ENCODE measurements at places on chromosomes 7 and 10.

- no peak for DNase-seq
Observed at GRCh38 chr7:33711231-33712019, 193.9 kb upstream of the BMPER start.

- no peak for DNase-seq
Observed at GRCh38 chr7:56287429-56288138, 171.4 kb upstream of the NUPR2 start.

GRCh38 chr7:73727952-73728351 lies 8.5 kb upstream of the STX1A start:
- no peak for DNase-seq

DNA sequence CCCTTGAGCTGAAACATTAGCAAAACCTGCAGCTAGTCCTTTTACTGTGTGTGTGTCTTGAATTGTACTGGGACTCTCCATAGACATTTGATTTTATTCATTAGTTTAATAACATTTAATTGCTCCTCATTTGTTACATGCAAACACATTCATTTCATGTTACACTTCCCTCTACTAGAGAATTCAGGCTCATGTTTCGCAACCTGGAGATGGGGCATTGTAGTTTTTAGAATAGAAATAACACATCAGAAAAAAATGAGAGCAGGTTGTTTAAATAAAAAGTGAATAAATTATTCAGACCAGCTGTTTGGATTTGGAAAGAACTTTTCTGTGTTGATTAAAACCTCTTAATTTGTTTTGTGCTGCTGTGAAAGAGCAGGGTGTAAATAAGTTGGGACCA lies 243.9 kb downstream of the ETV1 start:
- DNase-seq = no peak

DNA sequence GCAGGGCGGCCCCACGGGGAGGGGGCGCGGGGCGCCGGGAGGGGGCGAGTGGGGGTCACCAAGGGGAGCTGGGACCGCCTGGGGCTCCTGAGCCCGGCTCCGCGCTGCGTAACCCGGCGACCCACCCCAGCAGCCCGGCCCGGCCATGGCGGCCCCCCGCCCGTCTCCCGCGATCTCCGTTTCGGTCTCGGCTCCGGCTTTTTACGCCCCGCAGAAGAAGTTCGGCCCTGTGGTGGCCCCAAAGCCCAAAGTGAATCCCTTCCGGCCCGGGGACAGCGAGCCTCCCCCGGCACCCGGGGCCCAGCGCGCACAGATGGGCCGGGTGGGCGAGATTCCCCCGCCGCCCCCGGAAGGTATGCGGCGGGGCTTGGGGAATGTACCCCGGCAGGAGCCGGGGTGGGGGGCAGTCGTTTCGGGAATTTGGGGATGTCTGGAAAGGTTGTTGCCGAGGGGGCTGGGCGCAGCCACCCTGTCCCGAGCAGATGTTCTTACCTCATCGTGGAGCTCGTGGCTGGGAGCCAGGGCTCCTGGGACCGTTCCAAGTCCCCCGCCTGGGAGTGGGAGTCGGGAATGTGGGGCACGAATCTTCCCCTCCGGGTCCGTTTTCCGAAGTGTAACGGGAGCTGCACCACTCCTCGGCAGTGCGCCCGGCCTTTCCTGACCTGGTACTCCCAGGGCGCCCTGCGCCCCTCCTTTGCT lies 431 bp downstream of the ZYX start:
- DNase-seq = no peak

- DNase-seq = no peak
Observed at GRCh38 chr7:108623220-108623619, 53.5 kb downstream of the DNAJB9 start.

DNA sequence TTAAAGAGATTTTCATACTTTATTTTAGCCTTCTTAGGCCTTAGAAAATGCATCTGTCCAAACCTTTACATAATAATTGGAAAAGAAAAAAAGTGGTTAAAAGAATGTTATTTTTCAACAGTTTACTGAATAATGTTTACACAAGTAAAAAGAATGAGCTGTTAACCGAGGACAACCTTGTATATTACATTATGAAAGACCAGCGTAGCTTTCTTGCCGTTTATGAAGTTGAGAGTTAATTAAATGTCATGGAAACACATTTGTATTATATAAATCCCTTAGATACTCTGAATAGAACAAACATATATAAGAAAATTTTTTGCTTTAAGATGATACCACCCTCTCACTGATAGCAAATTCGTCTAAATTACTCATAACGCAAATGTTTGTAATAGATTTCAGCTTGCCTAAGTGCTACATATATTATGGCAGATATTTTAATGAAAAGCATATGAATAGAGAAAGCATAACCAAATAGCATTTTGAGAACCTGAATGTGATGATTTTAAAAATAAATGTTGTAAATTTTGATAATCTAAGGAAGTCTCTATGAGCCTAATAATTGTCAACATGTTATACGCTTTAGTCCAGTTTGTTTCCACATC lies 9.1 kb downstream of the CACNB2 start:
- no peak for DNase-seq

DNA sequence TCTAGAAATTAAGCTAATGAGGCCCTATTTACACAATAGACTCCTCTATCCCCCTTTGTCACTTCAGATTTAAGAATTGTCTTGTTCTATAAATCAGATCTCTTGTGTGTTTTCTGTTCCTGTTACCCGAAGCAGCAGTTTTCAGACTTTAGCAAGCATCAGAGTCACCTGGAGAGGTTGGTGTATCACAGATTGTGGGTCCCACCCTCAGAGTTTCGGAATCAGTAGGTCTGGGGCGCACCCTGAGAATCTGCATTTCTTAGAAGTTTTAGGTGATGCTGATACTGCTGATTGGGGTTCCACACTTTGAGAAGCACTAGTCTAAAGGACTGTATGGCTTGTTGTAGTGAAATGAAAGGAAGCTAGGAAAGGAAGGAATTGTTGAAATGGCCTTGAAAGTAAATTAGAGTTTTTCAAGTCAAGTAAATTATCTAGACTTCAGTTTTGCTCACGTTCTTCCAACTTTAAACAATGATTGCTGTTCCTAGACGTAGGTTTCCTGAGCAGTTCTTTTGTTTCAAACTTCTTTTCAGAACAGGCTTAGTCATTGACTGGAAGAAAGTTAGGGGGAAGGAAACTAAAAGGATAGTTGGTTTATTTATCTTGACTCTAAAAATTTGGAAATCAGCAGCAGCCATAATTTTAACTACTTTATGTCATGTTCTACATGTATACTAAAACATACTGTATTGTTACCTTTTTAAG lies 15.7 kb downstream of the BPGM start:
- no peak for DNase-seq

DNA sequence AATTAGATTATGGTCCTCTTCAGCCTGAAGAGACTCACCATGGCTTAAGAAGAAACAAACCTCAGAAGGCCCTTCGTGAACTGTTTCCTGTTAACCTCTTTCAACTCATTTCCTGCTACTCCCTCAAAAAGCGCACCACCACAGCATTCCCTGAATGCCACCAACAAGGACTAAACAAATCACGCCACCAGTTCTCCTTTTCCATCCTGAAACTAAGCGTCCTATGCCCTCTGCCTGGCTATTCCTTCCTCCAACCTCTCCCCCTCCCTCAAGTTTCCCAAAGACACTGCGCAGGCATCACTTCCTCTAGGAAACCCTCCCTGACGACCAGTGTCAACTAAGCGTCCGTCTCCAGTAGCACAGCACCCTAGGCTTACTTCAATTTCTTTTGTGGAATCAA lies 12.0 kb downstream of the YWHAG start:
- DNase-seq = no peak

GRCh38 chr10:89001024-89001728 lies 10.6 kb downstream of the FAS start:
- no peak for DNase-seq

DNA sequence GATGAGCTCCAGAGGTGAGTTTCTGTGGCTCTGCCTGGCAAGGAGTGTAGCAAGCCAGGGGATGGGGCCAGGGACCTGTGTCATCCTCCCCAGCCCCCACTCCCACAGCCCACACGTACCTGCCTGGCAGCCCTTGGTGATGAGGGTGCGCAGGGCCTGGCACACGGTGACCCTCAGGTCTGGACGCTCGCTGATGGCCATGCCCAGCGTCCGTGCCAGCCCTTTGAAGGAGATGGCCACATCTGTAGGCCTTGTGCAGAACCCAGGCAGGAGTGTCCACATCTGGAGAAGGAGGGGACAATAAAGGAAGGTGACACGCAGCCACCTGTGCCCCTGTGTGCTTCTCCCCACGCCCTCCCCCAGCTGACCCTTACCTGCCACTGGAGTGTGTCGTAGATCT lies 27.7 kb downstream of the RRP12 start:
- no peak for DNase-seq

GRCh38 chr10:33193057-33193700 lies 141.3 kb downstream of the NRP1 start:
- DNase-seq = peak; percentile 54

GRCh38 chr10:114220281-114220680 lies 18.8 kb upstream of the VWA2 start:
- DNase-seq = no peak

DNA sequence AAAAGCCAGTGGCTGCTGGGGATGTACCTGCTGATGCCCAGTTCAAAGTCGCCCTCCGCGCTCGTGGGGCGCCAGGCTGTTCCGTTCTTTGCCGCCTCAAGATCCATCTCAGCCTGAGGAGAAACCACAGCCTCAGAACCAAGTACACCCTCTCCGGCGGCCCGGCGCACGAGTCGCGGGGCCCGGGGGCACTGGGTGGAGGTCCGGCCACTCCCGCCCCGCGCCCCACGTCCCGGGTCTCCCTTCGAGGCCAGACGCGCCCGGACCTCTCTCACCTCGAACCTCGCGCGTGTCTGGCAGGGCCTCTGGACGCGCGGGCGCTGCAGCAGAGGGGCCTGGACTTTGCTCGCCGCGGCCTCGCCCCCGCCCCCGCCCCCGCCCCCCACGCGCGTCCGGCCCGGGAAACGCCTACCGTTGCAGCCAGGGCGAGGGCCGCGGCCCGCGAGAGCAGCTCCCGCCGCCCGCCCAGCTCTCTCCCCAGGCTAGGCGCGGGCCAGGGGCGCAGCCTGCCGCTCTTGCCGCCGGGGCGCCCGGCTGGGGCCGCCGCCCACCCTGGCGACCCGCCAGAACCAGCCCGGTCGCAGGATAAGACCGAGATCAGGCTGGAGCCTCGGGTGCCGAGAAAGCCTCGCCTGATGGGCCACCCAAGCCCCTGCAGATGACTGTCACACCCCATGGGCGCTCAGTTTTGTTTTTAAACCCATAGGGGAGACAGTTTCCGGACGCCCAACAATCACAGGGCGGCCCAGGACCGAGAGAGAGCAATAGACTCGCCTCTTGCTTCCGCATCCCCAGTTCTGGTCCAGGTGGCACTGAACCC lies at the start of gene ABCB4:
ABCB4 (minus strand) TSS at position 322 of the 820 bp plus-strand sequence; CDS start at position 107, 215 bp downstream.
- DNase-seq = no peak

DNA sequence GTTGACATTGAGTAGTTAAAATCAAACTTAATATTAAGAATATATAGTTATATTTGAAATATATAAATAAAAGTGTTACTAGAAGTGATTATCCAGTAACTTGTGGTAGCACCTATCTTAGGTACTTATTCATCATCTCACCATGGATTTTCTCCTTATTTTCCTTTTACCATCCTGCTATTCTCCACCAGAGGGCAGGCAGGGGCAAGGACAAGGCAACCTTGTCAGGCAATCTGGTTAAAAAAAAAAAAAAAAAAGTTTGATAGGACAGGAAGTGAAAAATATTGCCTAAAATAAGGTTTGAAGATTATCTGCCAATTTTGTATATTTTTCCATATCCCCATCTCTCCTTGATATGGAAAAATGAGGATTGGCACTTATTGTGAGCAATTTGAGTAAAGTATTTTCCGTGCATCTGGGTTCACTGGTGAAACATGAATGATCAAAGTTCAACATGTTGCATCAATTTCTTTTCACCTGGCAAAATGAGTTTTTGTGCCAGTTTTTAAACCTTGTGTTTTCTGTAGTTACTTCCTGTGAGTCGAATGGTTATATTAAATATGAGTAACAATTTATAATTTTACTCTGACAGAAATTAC lies 256.7 kb downstream of the AGMO start:
- no peak for DNase-seq

GRCh38 chr10:69642747-69643146 lies 12.7 kb downstream of the FAM241B start:
- DNase-seq = no peak

DNA sequence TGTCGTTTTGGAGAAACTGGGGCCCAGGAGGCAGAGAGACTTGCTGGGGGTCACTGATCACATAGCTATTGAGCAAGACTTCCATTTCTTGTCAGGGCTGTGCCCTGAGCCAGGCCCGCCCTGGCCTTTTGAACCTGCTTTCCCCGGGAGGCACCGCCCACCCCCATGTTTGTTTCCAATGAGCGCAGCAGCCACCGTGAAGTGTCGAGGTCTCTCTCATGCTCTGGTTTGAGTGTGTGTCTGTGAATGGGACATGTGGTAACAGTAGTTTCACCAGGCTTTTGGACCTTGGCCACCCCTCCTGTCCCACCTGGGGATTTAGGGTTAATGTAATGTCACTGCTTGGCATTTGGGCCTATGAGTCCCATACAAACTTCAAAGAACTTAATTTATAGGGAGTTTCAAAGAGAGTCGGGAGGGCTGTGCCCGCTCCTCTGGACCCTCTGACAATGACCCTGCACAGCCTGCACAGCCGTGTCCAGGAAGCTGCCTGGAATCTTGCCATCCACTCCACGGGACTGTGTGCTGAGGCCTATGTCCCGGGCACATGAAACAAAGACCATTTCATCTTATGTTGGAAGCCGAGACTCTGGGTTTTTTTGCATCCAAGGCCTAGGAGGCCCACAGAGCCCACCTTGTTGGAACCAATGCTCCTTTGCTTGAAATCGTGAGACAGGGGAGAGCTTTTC lies 6.3 kb downstream of the PRF1 start:
- no peak for DNase-seq

DNA sequence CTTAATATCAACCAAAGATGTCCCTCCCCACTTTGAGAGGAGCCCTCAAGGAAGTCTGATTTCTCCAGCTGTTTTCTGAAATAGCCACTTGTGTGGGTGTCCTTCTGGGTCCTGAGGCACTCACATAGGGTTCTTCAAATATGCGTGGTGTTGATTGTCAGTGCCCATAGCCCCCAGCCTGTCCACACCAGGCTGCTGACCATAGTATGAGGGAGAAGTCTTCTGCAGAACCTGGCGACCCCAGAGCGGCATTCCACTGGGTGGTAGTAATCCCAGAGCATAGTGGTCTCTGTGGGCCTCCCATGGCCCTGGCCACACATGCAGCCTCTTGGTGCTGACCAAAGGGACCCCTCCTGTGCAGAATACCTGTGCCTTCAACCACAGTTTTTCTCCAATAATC lies 82.7 kb upstream of the MACROH2A2 start:
- no peak for DNase-seq

- DNase-seq = no peak
Observed at GRCh38 chr10:12193193-12193592, 2.5 kb downstream of the NUDT5 start.

- DNase-seq = no peak
Observed at GRCh38 chr10:34715511-34716187, 99.4 kb downstream of the PARD3 start.

GRCh38 chr10:63093227-63093626 lies 39.9 kb upstream of the NRBF2 start:
- DNase-seq = no peak

- no peak for DNase-seq
Observed at GRCh38 chr7:151115836-151116418, 29.7 kb downstream of the AGAP3 start.
